ENCODE measurements at places on chromosomes 16 and 17. TPM values are rescaled to one million over a fixed set of nuclear protein-coding genes. Genes with fewer than 3 reads are reported as not detected.

Gene FOXC2
- 0.53 TPM for total RNA-seq

Gene FBF1
- total RNA-seq: 15.1 TPM

Gene RPL13
- total RNA-seq: 7,100 TPM

Gene ITGAX
- total RNA-seq: 0.86 TPM

Gene CACNB1
- total RNA-seq: 5.0 TPM

Gene KIF2B
- not detected for total RNA-seq

Gene KRT24
- total RNA-seq: not detected

Gene ABCC6
- total RNA-seq: 4.0 TPM

Gene XYLT1
- 5.5 TPM for total RNA-seq

Gene HSD17B2
- not detected for total RNA-seq

Gene ACBD4
- total RNA-seq: 9.9 TPM

Gene ABCA8
- total RNA-seq: 23.6 TPM

Gene ORAI3
- 65.9 TPM for total RNA-seq

Gene SHBG
- total RNA-seq: not detected

Gene PRAC1
- not detected for total RNA-seq

Gene NQO1
- total RNA-seq: 307 TPM

Gene KRT34
- total RNA-seq: 115 TPM

Gene SALL1
- 2.5 TPM for total RNA-seq

Gene SDR42E1
- total RNA-seq: 0.35 TPM

All from myometrial cell (primary cell).